Activated naive CD8-positive, alpha-beta T cell treated with anti-CD3 and anti-CD28 coated beads for 36 hours (primary cell): ENCODE measurements at places on chromosomes 3 and 15. TPM values are rescaled to one million over a fixed set of nuclear protein-coding genes. Genes with fewer than 3 reads are reported as not detected.

Gene PLA2G4E
- total RNA-seq: not detected

Gene BFSP2
- total RNA-seq: not detected

Gene LTF
- not detected for total RNA-seq

DNA sequence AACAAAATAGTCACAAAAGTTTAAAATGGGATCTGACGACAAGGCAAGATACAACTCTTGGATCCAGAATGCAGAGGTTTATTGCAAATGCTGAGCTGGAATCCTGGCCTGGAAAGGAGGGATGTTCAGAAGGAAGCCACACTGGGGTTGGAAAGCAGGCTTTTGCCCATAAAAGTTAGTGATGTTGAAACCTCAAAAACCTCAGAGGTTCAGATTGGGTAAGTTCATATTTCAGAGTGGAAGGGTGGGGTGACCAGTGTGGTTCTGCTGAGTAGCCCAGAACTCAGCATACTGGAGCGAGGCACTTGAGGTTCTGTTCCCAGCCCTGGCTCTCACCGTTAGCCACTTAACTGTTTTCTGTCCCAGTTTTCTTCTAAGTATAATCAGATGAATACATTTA lies 114.0 kb upstream of the OSTN start:
- DNase-seq: no peak

GRCh38 chr15:28178290-28178689 lies 79.2 kb upstream of the OCA2 start:
- DNase-seq: no peak

DNA sequence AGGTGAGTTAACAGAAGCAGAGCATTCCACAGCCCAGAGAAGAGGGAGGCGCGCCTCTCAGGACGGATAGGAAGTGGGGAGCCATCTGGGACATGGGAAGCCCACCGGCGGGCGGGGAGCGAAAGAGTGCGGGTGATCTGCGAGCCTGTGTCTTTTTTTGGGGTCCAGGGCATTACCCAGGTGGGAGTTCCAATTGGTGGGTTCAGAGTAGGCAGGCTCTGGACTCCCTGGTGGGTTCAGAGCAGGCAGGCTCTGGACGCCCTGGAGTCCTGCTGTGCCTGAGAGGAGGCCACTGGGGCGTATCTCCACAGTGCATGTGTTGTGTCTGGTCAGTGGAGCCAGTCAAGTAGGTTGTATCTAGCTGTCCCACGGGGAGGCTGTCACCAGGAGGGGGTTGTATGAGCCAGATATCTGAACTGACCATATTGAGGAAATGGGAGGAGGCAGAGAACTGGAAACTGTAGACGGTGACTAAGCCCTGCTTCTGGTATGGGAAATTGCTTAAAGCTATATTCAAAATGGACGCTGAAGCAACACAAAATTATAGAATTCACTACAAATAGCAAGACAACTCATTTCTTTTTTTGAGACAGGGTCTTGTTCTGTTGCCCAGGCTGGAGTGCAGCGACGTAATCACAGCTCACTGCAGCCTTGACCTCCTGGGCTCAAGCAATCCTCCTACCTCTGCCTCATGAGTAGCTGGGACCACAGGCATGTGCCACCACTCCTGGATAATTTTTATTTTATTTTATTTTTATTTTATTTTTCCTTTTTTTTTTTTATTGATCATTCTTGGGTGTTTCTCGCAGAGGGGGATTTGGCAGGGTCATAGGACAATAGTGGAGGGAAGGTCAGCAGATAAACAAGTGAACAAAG lies 34.5 kb upstream of the CHST2 start:
- DNase-seq: no peak

DNA sequence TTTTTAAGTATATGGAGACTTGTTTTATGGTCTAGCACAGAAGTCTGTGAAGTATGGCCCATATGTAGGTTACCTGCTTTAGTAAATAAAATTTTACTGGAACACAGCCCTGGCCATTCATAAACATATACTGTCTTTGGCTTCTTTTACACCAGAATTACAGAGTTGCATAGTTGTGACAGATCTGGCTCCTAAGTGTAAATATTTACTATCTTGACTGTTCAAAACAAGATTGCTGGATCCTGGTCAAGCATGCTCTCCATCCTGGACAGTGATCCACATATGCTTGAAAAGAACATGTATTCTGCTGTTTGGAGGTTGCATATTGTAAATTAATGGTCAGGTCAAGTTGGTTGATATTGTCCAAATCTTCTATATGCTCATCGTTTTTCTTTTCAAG lies 57.9 kb downstream of the STT3B start:
- DNase-seq: no peak

DNA sequence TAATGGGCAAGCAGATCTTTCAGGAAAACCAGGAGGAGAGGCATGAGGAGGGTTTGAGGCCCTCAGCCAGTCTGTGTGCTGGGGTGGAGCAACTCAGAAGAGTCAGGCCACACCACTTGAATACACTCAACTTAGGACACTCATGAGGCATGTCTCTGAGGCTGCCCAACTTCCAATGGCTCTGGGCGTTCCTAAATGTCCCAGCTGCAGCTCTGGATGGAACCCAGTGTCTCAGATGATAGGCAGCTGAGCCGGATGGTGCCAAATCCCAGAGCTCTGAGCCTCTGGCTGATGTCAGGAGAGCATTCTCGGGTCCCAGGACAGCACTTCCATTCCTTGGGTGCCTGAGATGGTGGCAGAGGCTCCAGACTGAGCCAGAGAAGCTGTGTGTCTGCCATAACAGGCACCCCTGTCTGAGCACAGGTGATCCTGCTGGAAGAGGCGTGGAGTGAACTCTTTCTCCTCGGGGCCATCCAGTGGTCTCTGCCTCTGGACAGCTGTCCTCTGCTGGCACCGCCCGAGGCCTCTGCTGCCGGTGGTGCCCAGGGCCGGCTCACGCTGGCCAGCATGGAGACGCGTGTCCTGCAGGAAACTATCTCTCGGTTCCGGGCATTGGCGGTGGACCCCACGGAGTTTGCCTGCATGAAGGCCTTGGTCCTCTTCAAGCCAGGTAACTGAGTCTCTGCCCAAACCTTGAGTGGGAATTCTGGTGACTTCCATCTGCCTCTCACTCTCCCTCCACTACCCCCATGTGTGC lies 2.8 kb downstream of the NR2E3 start:
- DNase-seq: no peak

DNA sequence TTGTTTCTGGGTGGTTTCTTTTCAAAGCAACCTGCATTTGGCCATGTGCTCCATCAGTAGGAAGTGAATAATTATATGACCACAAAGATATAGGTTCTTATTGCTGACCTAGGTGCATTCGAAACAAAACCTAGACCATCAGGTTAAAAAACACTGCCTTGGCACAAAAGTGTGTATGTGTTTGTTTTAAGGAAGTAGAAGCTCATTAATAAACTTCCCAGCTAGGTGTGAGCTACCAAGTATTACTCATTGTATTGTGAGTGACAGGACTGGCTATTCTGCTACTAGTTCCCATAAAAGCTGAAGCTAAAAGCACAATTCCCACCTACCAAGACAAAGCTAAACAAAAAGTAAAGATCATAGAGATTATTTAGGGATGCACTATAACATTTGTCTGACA lies 168.2 kb downstream of the TP63 start:
- no peak for DNase-seq

DNA sequence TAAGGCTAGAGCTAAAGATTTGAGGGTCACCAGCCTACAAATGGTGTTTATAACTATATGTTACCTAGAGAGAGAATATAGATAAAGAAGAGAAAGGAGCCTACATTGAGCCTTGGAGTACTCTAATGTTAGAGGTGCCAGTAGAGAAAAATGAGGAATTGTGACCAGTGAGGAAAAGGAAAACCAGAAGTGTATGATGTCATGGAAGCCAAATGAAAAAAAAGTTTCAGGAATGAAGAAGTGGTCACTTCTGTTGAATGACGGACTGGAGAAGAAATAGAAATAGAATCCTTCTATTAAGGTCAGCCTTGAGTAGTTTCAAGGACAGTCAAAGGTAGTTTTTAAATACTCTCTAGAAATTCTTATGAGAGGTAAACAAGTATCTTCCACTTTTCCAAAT lies 51.2 kb upstream of the MLF1 start:
- no peak for DNase-seq

- DNase-seq: no peak
These were observed 2.5 kb upstream of the DAZL start for GRCh38 chr3:16607718-16608117.

DNA sequence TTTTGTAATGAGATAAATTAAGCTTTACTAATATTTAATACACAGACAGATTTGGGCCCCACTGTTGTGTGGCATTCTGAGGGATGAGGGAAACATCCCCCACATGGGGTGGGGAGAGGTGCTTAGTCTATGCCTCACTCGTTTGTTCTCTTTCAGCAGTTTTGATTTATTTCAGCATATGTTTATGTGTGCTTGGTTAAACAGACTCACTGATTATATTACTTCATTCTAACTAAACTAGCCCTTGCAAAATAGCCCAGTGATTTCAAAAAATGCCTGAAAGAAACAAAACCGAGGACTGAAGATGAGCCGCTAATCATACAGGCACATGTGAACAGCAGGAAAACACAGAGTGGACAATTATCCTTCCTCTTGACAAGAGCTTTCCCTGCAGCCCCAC lies 27.2 kb downstream of the TNFAIP8L3 start:
- DNase-seq: no peak

GRCh38 chr3:153666991-153667740 lies 454.0 kb upstream of the ARHGEF26 start:
- DNase-seq: no peak

DNA sequence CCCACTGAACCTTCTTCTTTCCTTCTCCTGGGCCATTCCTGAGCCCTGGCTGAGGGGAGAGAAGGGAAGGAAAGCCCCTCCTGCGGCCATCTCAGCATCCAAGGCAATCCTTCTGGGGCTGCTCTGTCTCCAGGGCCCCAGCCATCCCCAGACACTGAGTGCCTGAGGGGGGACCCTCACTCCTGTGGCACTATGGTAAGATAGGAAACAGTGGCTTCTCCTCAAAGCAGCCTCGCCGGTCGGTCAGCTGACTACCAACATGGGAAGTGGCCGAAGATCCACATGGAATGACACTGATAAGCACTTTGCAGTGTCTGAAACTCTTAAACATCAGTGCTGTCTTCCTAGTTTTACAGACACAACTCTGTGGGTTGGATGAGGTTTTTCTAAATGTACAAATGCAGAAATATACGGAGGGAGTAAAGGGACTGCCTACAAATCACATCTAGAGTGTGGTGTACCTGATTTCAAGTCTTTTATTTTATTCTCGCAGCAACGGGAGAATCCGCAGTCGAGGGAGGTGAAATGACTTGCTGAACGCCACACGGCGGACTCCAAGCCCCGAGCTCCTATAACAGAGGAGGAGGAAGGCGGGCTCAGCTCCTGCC lies 973 bp upstream of the ITPKA start:
- no peak for DNase-seq

- DNase-seq: no peak
These were observed 337.6 kb downstream of the EFHB start for GRCh38 chr3:19596408-19596807.

- DNase-seq: no peak
These were observed 124.8 kb upstream of the LRIG1 start for GRCh38 chr3:66625505-66626216.

DNA sequence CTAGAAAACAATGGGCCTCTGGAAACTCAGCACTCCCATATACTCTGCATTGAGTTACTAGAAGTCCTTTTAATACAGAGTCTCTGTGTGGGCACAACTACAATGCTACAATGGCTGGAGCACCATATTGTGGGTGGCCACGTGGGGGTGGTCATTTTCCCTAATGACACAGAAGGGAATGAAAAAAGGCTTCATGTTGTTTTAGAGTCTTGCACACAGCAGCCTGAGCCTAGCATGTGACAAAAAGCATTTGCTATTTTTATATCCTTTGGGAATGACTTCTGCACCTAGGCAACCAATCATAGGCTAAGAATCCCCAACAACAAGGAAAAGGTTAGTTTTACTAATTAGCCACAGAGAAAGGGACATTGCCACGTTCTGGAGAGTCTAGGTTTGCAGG lies 120.6 kb downstream of the PPM1L start:
- no peak for DNase-seq

DNA sequence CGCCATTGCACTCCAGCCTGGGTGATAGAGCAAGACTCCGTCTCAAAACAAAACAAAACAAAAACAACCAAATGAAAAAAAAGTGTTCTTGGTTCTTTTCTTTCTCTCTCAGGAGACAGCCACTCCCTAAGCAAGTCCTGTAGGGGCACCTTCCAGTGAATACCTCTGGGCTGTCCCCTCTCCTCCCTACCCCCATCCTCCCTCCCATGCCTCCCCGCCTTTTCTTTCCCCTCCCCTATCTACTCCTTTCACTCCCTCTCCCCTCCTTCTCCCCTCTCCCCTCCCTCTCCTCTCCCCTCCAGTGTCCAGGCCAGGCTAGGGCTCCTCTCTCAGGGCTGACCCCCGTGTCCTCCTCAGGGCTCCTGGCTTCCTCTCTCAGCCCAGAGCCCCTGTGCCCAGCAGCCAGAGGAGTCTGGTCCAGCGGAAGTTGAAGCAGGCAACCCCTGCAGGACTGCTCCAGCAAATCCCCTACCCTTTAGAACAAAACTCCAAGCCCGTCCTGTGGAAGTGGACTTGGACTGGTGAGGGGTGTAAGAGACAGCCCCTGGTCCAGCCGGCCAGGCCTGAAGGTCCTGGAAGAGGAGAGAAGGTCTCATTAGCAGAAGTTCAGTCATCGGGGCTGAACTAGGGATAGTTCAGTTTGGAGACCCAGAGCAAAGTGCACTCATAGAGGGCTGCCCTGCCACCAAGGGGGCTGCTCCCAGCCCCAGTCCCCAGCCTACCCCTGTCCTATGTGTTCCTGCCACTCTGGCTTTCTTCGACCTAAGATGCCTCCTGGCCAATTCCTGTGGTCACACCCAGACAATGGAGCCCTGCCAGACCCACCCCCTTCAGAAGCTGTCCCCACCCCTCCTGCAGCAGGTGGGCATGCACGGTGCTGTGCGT lies 79.8 kb upstream of the IQSEC1 start:
- no peak for DNase-seq
